BJ (cell line): ENCODE measurements at places on chromosomes 2 and 18. TPM values are rescaled to one million over a fixed set of nuclear protein-coding genes. Genes with fewer than 3 reads are reported as not detected.
A peak's percentile ranks its signal among the peaks of the same experiment; 100 is the strongest.

DNA sequence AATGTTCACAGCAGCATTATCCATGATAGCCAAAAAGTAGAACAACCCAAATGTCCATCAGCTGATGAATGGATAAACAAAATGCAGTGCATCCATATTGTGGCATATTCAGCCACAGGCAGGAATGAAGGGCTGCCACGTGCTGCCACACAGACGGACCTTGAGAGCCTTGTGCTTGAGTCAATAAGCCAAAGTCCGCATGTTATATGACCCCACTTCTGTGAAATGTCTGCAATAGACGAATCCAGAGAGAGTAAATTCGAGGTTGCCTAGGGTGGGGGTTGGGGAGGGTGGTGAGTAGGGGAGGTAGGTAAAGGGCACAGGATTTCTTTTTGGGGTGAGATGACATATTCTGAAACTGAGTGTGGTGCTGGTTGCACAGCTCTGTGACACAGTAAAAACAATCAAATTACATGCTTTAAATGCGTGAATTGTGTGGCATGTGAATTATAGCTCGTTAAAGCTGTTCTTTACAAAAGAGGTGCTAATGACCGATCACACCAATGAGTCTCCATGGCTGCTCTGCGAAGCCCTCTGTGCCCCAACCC lies 38.9 kb upstream of the LDLRAD4 start:
- DNase-seq, result no peak

The VAMP5 gene
- polyA plus RNA-seq, result 143 and 161 TPM in 2 replicates

- no peak for DNase-seq
Observed at GRCh38 chr18:63272638-63273037, 46.9 kb downstream of the BCL2 start.

The SEPTIN2 gene
- polyA plus RNA-seq, result 336 and 712 TPM in 2 replicates

The C2orf76 gene
- 7.0 and 25.0 TPM in 2 replicates for polyA plus RNA-seq

- DNase-seq, result no peak
Observed at GRCh38 chr2:167398873-167399272, 510.6 kb downstream of the XIRP2 start.

The RASGRP3 gene
- polyA plus RNA-seq, result 1.7 and 2.6 TPM in 2 replicates

GRCh38 chr2:46015671-46016070 lies 281.5 kb upstream of the EPAS1 start:
- DNase-seq, result no peak

DNA sequence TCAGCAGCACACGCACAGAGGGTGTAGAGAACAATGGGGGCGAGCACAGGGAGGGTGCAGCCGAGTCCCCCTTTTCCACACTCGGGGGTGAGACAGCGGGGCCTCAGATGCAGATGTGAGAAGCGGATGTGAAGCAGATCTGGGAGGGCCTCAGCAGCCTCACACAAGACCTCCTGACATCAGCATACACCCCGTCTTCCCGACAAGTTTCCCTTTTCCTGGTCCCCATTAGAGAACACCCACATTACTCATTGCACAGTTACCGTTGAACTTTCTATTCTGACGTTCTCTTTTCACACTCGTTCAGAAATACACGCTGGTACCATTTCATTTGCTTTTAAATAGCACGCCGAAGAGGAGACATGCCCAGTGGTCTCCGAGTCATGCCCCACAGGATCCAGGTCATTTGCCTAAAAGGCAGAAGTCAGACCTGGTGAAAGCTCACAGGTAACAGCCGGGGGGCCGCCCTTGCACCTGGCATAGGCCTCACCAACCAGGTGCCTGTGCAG lies 129.5 kb upstream of the ID2 start:
- DNase-seq, result no peak

- DNase-seq, result no peak
Observed at GRCh38 chr2:207892716-207893402, 123.2 kb upstream of the FZD5 start.

GRCh38 chr2:74646201-74646600 lies 1.9 kb downstream of the M1AP start:
- no peak for DNase-seq

- no peak for DNase-seq
Observed at GRCh38 chr2:224027070-224027469, 12.0 kb downstream of the SERPINE2 start.

DNA sequence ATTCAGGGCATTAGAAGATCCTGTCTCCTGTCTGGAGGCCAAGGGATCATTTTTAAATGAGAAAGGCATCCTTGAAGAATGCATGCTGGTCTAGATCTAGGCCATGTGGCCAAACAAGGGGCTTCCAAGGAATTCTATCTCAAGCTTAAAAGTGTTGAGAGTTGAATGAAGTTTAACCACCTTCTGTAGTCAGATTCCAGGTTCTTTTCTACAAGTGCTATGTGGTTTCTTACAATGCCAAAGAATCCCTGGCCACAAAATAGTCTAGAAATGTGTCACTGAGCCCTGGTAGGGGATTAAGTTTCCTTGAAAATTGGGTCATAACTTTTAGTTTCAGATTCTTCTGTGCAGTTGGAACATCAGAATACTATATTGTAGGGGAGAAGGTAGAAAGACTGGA lies 640.7 kb upstream of the ACVR2A start:
- peak; percentile 9 for DNase-seq

The KCNG2 gene
- polyA plus RNA-seq, result not detected in 2 replicates

The RFTN2 gene
- 0.04 and 0.16 TPM in 2 replicates for polyA plus RNA-seq

The ALPI gene
- not detected in 2 replicates for polyA plus RNA-seq

The UCN gene
- 0.17 and 0.34 TPM in 2 replicates for polyA plus RNA-seq

DNA sequence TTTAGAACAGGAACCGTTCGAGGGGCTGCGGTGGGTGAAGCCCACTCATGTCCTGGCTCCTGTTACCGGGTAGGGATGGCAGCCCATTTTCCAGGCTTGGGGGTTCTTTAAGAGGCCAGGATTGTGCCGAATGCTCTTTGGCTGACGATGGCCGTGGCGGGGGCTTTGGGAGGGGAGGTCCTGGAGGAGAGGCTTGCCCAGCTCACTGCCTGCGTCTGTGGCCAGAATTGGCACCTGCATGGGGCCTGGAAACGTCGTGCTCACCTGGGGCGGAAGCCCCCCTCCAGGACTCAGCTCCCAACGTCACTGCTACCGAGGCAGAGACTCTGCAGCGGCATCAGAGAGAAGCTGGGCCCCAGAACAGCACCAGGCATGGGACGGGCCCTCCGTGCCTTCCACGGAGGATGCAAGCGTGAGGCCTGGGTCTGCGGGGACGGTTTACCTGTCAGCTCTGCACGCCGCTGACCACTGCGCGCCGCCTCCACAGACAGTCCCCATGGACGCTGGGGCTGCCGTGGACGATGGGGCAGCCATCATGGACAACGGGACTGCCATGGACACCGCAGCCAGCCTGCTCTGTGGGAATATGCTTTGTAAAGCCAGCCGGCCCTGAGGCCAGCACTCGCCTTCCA lies 82.9 kb downstream of the NFATC1 start:
- no peak for DNase-seq

- no peak for DNase-seq
Observed at GRCh38 chr2:8628179-8628865, 53.5 kb upstream of the ID2 start.

- no peak for DNase-seq
Observed at GRCh38 chr2:71599646-71600236, 146.4 kb downstream of the DYSF start.

The ANKRD30B gene
- polyA plus RNA-seq, result 0.05 TPM in 1 of 2 replicates, not detected in the other

DNA sequence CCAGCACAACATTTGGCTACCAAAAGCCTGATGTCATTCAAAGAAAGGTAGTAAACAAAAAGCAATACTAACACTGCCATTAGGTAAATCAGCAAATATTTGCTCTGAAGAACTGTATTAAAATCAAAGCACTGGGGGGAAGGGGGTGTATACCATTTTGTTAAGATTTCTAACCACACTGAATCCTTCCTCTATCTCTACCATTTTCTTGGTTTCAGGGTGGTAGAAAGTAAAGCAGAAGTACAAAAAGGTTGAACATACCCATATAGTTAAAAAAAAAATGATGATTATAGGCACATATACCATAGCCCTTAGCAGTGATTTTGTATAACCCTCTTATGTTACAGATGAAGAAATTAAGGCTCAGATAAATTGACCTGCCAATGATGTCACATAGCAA lies 437.6 kb downstream of the ZEB2 start:
- DNase-seq, result no peak

The TMEM169 gene
- polyA plus RNA-seq, result 0.05 and 0.10 TPM in 2 replicates

DNA sequence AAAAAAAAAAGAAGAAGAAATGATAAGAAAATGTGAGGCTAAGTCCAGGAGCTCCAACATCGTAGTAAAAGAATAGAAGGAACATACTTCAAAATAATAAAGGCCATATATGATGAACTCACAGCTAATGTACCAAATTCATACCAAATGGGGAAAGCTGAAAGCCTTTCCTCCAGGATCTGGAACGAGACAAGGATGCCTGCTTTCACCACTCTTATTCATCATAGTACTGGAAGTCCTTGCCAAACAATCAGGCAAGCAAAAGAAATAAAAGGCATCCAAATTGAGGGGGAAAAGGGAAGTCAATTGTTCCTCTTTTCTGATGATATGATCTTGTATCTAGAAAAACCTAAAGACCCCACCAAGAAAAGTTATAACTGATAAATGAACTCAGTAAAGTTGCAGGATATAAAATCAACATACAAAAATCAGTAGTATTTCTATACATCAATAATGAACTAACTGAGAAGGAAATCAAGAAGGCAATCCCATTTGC lies 170.6 kb downstream of the METTL4 start:
- no peak for DNase-seq

The HAAO gene
- polyA plus RNA-seq, result 0.31 and 0.54 TPM in 2 replicates

The LGALSL gene
- polyA plus RNA-seq, result 4.1 and 4.9 TPM in 2 replicates

DNA sequence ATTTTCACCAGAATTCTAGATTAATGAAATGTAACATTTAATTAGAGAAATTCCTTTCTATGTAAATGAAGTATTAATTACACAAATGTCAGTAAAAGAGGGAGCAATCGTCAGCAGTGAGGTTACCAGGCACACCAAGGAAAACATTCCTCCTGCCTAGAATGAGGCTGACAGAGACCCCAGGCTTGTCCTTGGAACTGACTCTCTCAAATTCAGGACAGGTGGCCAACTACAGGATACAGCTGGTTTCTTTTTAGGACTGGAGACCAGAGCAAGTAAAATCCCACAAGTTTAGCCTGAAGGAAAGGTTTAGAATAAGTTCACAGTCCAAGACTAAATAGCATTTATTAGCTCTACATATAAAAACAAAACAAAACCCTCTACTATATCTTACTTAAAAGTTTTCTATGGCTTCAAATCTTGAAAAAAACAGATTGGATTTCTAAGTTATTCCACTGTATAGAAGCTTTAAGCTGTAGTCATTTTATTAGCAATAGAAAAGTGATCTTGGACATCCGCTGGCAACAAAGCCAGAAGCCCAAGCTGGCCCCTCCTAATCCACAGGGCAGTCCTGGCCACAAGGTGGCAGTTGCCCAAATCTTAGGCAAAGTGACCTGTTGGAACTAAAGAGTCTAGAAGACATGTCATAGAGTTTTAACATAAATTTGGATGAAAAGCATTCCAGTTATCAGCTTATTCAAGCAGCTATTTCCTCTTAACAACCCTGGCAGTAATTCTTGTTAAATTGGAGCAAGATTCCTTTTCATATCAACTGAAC lies 81.0 kb downstream of the SP3 start:
- no peak for DNase-seq

DNA sequence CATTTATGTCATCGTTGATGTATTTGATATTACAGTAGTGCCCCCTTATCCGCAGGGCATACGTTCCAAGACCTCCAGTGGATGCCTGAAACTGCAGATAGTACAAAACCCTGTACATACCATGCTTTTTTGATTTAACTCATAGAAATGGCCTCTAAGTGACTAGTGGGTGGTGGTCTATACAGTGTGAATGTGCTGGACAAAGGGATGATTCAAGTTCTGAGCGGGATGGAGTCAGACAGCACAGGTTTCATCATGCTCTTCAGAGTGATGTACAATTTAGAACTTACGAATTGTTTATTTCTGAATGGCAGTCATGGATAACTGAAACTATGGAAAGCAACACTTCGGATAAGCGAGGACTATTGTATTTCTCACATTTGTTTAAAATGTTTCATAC lies 473.1 kb upstream of the FANCL start:
- DNase-seq, result no peak

The CYP27C1 gene
- polyA plus RNA-seq, result 0.13 and 0.28 TPM in 2 replicates

DNA sequence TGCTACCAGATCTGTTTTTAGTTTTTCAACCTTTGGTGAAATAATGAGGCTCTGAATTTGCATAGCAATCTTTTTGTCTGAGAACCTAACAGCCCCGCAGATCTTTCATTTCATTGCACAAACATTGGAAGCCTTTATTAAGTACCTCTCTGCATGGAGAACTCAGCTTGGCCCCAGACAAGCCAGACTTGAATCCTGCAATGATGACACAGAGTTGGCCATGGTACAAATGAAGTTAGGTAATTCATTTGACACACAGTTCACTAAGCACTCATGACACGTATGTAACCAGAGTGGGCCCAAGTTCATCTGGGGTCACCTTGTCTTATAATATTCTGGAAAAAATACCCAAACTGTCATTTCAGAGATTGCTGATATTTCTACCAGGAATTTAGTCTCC lies 439.1 kb upstream of the ID2 start:
- DNase-seq, result no peak

The MARCHF4 gene
- 9.7 and 10.0 TPM in 2 replicates for polyA plus RNA-seq

The IL36A gene
- polyA plus RNA-seq, result not detected in 2 replicates

DNA sequence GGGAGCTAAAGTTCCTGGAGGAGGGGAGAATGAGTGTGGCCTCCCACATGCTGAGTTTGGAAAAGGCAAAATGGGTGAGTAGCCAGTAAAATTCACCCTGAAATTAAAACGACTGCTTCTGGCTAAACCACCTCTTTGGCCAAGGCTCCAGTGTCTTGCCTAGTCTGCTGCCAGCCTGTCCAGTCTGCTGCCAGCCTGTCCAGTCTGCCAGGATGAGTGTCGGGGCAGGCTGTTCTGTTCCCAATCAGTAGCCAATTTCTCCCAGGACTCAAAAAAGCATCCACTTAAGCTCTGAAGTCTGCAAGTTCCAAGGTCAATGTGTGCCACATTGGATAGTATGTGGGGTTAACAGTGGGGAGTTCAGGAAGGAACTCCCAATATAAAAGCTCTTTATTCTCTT lies 134.6 kb upstream of the KLHL29 start:
- DNase-seq, result no peak

GRCh38 chr2:119149611-119150010 lies 8.9 kb downstream of the C1QL2 start:
- no peak for DNase-seq

DNA sequence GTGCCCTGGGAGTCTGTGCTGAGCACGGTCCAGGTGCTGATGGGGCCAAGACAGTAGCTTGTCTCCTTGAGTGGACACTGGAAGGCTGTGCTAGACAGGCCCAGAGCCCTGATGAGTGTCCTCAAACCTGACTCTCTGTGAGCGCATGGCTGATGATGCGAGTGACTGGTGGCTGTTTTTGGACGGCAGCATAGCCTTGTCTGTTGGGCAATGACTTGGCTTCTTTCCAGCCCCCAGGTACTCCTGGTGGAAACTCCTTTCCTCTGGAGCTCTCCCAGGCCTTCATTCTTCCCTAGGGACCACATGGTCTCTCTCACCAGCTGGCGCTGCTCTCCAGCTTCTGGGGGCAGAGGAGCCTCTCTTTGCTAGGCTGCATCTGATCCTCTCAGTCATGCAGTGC lies 207.6 kb upstream of the SMIM21 start:
- no peak for DNase-seq

GRCh38 chr2:199940373-199940772 lies 14.9 kb downstream of the TYW5 start:
- no peak for DNase-seq
